MV-4-11 (cell line): ENCODE measurements at places on chromosomes 11 and 22.

GRCh38 chr11:94746721-94747120, 21.4 kb upstream of the AMOTL1 start:
- DNase-seq, result no peak

DNA sequence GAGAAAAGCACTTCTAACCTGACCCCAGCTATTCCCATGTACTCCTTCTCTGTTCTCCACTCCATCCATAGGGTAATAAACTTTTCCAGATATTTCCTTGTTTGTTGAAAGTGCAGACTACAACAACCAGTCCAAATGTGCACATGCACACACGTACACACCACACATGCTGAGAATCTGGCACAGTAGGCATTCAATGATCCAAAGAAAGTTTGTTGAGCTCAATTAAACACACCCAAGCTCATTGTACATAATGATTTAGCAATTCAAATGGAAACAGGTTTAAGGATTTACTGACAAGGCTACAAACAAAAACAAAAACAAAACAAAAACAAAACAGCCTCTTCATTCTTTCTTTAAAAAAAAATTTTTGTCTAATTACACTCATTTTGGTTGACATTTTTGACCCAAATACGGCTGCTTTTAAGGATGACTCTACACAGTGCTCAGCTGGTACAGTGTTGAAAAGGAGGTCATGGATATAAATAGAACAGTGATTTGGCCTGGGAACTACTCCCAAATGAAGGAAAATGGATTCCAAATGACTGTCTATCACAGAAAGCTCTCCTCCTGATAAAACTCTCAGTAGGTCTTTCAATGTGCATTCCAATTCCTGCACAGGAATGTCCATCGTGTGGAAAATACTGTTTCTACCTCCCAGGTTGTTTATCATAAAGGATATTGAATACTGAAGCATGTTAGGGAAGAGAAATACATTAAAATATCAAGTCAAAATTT, 232.2 kb downstream of the GUCY1A2 start:
- no peak for DNase-seq

DNA sequence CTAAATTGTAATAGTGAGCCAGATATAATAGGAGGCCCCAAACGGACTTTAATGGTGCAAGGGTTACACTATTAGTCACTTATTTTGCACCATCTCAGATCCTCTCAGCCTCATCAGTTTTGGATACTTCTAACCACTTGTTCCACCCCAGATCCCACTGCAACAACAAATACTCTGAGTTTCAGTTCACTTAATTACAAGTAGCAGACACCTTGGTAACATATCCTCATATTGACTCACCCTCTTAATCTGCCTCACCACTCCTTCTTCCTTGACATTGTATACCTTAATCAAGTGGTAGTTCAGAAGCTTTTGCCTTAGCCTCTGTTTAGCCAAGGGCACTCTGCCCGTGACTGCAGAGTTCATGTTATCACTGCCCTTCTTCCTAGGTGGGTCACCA, 256.1 kb upstream of the UBASH3B start:
- peak; percentile 1 for DNase-seq

DNA sequence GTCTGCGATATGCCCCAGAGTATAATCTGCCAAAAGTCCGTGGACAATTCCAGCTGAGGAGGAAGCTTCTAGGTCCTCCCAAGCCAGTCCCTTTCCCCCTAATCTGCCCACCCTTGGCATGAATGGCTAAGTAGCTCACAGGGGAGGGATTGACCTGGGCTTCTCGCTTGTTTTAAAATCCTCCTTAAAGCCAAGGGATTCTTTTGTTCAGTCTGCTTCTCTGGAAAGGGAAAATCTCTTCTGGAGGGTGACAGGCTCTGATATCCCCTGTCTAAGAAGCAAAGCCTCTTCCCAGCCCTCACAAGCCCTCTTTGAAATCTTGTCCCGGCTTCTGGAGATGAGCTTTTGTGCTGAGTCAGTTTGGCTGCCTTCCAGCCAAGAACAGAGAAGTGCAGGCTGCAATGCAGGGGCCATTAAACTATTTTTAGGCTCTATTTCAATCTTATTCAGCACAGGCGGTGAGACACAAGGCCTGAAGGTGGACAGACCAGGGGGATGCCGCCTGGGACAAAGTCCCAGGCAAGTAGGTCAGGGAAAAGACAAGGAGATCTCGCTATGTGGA, 23.9 kb downstream of the NEFH start:
- DNase-seq, result peak; percentile 17

- DNase-seq, result peak; percentile 15
Measured at GRCh38 chr11:62857541-62857982, 18.2 kb upstream of the WDR74 start.
